Type B pancreatic cell (in vitro differentiated cells): ENCODE measurements at places on chromosomes 2 and 18.

DNA sequence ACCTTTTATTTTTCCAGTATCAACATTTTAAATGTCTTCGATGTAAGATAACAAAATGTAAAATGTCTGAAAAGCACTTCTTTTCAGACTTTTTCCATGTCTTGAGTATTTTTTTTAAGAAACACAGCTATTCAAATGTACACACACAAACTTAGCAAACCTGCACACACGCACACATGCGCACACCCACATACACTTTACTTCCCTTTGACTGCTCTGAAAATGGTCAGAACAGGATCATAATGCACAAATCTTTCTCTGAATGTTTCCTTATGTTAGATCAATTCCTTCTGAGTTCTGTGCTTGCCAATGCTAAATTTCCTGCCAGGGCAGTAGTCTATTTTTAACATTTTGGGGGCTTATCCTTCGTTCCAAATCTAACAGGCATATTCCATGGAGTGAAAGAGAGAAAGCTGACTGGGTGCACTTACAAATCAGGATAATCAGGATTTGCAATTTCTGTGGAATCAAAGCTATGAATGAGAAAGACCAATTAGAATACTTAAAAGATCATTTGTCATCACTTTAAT lies 136.3 kb downstream of the ZEB2 start:
- no peak for DNase-seq

DNA sequence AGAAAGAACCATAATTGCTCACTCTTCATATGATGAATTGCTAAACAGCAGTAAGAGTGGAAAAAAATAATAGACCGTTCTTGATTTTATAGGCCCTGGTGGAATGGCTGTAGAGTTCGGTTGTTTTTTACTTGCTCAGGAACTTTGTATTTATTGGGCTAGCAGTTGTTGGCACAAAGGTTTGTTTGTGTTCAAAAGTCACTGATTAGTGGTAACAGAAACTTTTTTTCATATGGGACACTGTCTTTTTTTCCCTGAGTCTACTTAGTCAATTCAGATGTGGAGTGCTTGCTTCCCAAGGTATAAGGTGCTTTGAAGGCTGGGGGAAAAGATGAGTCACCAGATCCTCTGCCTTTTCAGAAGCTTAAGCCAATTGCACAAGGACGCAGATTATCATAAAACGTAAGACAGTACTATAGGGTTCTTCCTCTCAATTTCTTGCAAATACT lies 25.8 kb downstream of the PHLPP1 start:
- DNase-seq: no peak

DNA sequence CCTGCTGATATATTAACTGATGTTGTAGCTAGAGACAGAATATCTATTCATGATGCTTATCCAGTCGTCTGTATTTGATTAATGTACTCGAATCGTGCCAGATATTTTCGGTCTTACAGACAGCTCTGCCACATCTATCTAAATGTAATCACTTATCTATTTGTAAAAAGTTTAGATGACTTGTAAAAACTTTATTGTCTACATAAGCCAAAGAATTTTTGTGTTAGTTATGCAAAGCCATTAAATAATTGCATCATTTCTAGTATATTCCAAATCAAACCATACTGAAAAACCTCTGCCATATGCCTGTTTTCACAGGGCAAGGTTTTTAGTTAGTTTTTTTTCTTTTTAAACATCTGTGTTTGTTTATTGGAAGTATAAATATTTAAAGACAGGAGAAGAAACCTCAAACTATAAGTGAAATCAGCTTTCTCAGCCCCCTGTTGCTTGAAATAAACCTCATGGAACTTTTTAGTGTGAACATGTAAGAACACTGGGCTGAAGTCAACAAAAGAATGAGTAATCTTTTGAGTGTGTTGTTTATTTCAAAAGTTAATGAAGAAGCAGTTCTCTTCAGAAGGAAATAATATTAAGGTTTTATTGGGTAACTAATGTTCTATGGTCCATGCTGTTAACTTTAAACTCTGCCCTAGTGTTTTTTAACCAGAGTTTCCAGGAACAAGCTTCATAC lies 657.6 kb upstream of the SYT4 start:
- no peak for DNase-seq

GRCh38 chr2:235206980-235207579 lies 255.3 kb downstream of the SH3BP4 start:
- no peak for DNase-seq

DNA sequence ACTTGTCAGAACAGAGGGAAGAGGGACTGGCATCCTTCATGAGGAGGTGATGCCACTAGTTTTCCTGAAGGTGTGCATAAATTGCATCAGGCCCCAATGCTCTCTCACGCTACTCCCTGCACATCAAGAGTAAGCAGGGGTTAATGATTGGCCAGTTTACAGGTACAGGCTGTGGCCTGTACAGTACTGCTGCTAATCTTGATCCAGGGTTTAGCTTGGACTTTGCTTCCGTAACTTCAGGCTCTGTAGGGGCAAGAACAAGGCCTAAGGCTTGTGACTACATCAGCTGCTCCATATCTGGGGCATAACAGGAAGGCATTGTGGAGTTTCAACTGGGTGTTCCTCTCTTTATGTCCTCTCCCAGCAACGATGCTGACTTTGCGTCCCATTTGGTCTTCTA lies 96.8 kb upstream of the FZD7 start:
- no peak for DNase-seq

- DNase-seq: no peak
These were observed 233.9 kb upstream of the FOSL2 start for GRCh38 chr2:28158791-28159190.

GRCh38 chr2:217316743-217317142 lies 456.9 kb upstream of the TNP1 start:
- DNase-seq: no peak

DNA sequence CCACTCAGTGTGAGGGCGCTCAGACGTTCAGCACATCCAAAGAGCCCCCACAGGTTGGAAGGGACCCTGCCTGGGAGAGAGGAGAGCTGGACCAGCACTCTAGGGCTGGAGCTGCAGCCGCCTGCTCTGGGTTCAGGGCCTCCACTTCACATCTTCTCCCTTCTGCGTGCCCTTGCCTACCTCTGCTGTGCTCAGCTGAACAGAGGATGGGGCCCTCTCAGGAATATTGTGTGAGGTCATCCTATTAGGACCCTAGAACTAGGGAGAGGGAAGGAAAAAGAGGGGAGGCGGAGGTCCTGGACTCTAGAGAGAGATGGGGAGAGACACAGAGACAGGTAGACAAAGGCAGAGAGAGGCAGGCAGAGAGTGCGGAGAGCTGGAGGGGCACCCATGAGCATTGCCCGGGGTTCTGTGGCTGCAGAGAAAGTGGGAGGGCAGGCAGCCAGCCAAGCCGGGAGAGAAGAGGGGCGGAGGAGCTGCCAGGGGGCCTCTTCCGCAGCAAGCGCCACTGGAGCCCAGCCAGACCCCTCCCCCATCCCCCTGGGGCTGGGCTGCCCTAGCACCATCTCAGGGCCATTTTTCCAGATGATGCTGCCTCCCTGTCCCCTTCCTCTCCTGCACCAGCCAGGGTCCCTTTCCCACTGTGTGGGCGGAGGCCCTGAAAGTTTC lies 8.3 kb upstream of the TNS1 start:
- DNase-seq: no peak
